HFFc6 (cell line): ENCODE measurements at places on chromosomes 12 and 14.

DNA sequence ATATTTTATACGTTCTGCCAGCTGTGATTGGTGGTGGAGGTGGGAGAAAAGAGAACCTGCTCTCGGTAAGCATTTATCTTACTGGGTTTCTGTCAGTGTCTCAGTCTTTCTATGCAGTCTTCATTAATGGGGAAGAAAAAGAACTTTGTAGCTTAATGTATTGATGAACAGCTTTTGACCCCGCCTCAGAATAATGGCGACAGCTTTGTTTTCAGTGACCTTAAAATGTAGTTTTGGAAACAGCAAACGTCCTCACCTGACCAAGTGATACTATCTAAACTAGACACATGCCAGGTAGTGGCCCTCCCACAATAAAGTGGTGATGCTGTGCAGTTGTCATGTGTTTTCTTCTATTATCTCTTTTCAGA, 1.4 kb downstream of the DACT1 start:
- DNase-seq: no peak

GRCh38 chr12:56518570-56518969, 3.0 kb upstream of the RBMS2 start:
- DNase-seq: peak; percentile 61

DNA sequence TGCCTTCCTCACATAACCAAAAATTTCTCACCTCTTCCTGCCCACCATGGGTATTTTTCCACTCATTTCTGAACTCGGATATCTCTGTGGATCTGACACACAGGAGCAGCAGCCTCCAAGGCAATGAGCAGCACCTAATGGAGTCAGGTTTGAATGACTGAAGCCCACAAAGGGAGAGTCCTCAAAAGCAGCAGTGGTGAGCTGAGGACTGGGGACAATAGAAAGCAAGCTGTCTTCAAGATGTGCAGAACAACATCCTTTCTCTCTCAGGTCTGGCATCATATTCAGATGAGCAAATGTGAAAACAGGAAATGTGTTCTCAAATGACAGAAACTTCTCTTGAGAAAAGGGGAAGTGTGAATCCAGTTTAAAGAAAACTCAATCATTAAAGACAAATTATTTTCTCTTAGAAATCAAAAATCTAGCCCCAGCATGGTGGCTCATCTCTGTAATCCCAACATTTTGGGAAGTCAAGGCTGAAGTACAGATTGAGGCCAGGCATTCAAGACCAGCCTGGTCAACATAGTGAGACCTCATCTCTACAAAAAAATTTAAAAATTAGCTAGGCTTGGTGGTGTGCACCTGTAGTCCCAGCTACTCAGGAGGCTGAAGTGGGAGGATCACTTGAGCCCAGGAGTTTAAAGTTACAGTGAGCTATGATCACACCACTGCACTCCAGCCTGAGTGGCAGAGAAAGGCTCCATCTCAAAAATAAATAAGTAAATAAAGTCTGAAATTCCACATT, 54.2 kb downstream of the C12orf42 start:
- no peak for DNase-seq

GRCh38 chr12:120989687-120990086, 11.3 kb downstream of the HNF1A start:
- no peak for DNase-seq

DNA sequence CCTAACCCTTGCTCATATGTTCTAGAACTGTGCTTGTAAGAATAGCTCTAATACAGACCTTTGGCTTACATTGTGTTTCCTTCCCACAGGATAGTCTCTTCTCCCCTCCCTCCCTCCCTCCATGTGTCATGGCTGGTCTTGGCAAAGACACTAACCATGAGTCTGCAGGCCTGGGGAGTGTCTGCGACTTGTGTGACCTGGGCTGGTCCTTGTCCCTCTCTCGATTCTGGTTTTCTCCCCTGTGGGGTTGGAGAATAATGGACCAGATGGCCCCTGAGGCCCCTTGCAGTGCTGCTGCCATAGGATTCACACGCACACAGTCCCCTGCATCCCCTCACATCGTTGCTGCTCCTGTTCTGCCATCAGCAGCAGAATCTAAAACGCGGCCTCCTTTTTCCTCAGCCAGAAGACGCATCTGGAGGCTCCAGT, 30.3 kb downstream of the DEGS2 start:
- DNase-seq: no peak

- no peak for DNase-seq
These were observed 99.6 kb upstream of the PDE3A start for GRCh38 chr12:20268771-20269170.

DNA sequence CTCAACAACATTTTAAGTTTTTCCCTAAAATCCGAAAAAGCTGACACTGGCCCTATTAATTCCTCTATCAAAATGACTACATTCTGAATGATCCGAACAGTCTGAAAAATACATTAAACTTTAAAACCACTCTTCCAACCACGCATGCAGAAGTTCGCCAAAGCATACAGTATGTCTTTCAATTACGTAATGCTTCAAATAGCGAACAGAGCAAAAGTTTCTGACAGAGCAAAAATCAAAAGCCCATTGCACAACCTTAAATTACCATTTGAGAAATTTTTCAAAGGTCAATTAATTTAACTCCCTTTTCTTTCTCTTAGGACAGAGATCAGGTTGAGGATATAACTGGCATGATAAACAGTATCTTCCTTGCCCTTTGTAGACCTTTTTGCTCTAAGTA, 33.2 kb downstream of the LRIG3 start:
- no peak for DNase-seq

- DNase-seq: peak; percentile 59
These were observed 10.6 kb downstream of the DDX54 start for GRCh38 chr12:113174461-113175384.

- DNase-seq: no peak
These were observed 58.1 kb downstream of the KCTD10 start for GRCh38 chr12:109418848-109419480.
